ENCODE measurements at places on chromosomes 6 and 20.

DNA sequence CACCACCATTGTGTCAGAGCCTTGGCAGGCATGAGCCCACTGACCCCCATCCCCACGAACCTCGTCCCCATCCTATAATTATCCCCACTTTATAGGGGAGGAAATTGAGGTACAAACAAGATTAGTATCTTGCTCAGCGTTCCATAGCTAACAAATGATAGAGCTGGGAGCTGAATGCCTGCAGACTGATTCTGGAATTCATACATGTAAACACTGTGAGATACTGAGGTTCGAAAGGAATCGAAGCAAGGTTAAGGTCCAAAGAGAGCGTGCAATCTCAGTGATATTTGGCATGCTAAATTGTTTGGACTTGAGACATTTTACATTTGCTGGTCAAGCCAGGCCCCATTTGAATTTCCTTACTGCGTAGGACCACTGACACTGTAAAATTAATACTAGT, 746.6 kb downstream of the COL12A1 start:
- no peak for DNase-seq

DNA sequence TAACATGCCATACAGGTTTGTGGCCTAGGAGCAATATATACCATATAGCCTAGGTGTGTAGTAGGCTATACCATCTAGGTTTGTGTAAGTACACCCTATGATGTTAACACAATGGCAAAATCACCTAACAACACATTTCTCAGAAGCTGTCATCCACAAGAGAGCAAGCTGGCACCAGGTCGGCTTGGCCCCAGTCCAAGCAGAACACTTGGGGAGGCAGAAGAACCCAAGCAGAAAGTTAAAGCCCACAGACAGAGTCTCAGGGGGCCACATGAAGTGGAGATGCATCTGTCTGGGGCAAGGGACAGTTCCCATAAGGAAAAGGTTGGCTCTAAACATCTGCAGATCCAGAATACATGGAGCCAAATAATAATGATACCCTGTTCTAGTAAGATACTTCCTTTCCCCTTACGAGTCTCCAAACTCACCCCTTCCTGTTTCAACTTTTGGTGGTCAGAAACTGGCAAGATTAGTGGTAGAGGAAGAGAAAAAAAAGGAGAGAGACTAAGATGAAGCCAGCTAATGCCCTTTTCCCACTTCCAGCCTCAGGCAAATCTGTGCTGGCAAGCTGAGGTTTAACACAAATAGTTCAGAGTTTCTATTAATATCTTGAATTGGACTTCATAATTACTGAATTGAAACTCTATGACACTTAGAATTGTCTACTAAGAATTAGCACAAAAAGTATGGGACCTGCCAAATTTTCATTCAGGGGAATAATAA, 29.5 kb downstream of the TCF21 start:
- no peak for DNase-seq

GRCh38 chr6:40807484-40807883, 220.3 kb upstream of the LRFN2 start:
- no peak for DNase-seq

DNA sequence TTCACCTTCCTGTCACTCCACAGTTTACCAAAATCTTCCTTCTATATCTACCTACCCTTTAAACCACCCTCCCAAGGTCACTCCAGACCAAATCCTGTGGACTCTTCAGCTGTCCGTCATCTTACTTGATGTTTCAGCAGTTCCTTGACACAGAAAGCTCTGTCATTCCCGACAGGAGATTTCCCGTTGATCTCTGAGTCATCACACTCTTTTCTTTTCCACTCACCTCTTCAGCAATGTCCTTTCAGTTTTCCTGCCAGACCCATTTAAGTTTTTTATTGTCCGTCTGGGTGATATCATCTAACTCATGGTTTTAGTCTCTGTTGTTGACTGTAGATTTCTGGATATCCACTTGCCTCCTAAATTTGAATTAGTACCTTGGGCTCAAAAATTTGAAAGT, 69.9 kb upstream of the SCGN start:
- DNase-seq = no peak

- no peak for DNase-seq
Measured at GRCh38 chr6:83812595-83812994, 40.6 kb upstream of the RIPPLY2 start.

- DNase-seq = no peak
Measured at GRCh38 chr20:3635346-3635745, 27.9 kb downstream of the GFRA4 start.

- no peak for DNase-seq
Measured at GRCh38 chr6:105793130-105793529, 293.0 kb upstream of the PRDM1 start.

- DNase-seq = no peak
Measured at GRCh38 chr6:148438632-148439031, 96.0 kb downstream of the SASH1 start.

- no peak for DNase-seq
Measured at GRCh38 chr20:939606-940005, 23.5 kb upstream of the ANGPT4 start.

DNA sequence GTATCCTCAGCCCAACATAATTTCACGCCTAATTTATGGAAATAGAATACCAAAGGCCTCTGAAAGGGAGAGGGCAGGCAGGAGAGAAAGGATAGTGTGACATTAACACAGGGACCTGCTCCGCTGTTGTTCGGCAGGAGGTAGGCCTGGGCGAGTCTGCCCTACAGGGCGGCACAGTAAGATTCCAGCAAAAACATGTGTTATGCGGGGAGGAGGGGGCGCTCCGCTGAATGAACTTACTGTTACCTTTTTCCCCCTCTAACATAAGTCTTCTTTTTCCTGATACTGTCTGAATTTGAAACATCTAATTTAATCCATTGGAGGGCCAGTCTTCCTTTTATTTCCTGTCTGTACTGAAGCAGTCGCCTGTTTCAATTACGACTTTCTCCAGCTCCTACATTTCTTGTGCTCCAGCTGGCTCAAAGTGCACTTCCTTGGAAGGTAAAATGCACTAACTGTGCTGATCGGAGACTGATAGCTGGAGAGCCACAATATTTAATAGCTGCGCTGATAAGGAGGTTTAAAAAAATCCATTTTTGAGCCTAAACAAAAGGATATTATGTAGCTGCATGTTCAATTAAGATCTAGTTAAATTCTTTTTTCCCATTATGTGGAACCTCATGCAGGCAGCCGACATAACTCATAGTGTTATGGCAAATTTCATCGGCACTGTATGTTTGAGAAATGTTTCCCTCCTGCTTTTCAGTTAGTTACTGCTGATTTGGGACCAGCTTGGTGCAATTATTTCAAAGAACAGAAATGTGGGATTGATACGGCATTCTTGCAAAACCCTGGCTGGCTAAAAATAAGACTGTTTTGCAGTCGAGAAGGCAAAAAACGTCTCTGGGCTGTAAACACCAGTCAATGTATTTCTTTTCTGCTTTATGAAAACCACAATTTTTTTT, 193.0 kb downstream of the FOXC1 start:
- DNase-seq = no peak

Data from tibial artery (tissue), 4 donors.